ENCODE measurements at places on chromosomes 7 and 10.
A peak's percentile ranks its signal among the peaks of the same experiment; 100 is the strongest.

DNA sequence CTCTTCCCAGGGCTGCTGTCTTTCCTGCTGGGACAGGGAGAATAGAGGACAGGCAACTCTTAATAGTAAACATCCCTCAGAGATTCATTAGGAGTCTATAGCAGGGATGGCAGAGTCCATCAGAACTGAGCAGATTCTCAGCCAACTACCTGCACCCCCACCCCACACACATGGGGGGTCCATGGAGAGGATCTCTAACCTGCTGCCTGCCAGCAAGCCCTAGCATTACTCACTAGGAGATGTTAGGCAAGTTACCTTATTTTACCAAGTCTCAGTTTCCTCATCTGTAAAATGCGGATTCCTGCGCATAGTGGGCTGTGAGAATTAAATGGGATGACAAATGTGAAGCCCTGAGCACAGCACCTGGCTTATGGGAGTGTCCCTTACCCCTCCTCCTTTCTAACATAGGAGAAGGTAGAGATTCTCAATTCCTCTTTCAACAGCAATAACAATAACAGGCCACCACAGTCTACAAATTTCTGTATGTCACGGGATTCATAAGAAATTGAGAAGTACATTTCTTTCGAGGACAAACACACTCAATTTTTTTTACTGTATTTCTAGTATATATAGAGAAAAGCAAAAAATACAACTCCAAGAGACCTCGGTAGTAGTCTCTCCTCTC lies 23.8 kb upstream of the WDR11 start:
- no peak for DNase-seq

DNA sequence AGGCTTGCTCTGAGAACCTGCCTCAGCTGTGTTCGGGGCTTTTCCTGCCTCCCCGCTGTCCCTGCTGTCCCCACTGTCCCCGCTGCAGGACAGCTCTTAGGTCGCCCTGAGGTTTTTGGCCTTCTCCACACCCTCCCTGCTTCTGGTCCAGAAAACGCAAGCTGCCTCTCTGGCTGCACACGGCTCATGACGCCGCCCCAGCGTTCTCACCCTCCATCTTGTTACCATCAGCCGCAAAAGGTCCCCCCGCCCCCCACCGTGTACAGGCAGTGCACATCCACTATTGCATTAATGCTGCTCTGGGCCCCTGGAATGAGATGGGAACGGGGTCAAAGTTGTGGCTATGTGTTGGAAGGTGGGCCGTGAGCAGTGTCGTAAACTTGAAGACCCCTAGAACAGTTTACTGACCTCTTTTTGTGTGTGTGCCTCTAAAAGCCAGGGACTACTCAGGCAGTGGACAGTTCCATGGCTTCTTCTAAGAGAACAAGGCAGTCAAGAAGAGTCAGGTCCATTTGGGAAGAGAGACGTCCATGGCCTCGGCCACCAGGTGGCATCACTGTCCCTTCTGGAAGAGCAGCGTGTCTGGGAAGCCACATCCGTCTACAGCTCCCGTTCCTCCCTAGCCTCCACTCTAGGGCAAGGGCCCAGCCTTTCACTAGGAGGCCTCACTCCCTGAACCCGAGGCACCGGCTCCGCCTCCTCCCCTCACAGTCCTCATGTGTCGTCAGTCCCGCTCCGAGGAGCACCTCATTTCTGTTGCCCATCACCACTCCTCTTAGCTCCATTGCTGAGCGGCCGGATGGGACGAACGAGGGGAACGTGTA lies 38.5 kb upstream of the MKRN1 start:
- DNase-seq: peak; percentile 87

GRCh38 chr10:78309536-78310237 lies 276.0 kb downstream of the RPS24 start:
- DNase-seq: no peak

DNA sequence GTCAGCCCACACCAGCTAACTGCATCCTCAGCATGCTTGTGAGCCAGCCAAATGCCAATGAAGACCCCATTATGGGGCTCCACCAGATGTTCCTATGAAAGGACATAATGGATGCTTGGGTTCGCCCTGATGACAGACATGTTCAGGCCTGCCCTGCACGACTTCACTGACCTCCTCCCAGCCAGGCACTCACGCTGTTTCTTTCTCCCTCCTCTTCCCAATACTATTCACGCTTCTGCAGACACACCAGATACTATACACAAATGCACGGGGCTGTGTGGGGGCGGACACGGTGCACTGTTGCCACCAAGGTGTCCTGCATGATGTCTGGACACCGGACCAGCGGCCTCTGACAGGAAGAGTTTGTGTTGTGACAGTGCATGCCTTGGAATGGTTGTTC lies 284.2 kb downstream of the PRPF18 start:
- no peak for DNase-seq

DNA sequence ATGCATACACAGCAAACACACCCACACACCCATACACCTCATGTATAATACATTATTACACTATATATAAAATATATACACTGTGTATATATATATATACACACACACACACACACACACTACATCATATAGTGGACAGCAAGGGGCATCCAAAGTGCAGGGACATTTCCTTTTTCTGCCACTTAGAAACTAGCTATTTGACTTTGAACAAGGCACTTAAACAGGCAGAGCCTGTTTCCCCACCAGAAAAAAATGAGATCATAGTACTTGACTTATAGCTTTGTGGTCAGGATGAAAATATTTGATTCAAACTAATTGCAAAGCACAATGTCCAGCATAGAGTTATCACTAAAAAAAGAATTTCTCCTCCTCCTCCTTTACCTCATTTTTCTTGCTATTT lies 254.3 kb upstream of the NPVF start:
- DNase-seq: no peak

DNA sequence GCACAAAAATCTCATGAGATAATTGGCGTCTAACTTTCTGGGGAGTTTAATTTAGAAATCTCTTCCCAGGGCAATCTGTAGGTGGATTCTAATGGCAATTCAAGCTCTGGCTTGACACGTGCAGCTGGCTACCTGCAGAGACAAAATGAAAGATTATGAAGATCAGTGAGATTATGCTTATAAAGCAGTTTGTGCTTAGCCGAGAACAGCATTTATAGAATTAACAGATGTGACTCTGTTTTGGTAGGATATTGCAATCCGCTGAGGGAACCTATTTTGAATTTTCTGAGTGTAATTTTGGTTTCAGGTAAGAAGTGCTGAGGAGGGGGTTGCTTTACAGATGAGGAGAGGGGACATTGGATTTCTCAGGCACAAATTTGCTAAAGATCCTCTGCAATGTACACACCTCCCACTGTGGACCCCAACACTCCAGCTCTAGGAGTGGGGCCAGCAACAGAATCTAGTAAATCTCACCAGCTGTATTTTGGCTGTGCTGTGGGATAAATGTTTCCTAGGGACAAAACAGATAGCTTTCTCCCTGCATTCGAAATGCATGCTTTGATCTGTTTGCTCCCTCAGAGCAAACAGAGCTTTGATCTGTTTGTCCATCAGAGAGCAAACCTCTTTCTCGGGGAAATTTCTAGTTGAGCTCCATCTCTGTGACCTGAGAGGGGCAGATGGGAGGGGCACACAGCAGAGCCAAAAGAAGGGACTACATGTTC lies 7.4 kb downstream of the GJD4 start:
- no peak for DNase-seq

GRCh38 chr10:97567891-97568290 lies 4.7 kb upstream of the ANKRD2 start:
- DNase-seq: no peak

DNA sequence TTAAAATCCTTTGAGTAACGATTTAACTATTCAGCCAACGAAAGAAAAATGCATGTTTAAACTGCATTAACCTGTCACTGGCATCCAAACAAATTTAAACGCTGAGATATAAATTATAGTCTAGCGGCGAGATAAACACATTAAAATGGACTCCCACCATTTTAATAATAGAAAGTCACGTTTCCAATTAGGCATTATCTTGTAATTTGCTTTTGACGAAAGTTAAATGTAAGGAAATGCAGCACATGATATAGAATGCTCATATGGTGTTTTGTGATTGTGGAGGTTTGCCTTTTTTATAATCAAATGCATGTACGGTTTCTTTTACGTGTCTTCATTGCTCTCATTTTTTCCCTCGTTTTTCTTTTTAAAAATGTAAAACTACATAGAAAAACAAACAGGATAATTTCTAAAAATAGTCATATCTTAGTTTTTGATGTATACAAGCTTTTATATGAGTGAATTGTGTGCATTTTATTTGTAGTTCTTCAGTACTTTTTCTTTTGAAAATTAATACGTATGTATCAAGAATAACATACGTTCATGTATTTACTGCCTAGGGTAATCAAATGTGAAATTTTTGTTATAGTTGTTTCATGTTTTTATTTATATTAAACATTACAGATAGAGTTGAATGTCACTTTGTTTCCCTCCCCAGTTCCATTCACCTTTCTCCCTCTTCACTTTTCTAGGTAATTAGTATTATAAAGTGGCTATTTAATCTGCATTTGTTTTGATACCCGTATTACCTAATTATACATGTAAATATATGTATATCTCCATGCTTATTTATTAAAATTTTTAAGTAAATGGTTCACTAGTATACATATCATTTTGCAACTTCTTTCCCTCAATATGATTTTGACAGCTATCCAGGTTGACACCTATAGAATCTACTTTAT lies 1.1 kb upstream of the KLF14 start:
- DNase-seq: no peak

GRCh38 chr7:53812135-53812534 lies 730.0 kb upstream of the VSTM2A start:
- no peak for DNase-seq

DNA sequence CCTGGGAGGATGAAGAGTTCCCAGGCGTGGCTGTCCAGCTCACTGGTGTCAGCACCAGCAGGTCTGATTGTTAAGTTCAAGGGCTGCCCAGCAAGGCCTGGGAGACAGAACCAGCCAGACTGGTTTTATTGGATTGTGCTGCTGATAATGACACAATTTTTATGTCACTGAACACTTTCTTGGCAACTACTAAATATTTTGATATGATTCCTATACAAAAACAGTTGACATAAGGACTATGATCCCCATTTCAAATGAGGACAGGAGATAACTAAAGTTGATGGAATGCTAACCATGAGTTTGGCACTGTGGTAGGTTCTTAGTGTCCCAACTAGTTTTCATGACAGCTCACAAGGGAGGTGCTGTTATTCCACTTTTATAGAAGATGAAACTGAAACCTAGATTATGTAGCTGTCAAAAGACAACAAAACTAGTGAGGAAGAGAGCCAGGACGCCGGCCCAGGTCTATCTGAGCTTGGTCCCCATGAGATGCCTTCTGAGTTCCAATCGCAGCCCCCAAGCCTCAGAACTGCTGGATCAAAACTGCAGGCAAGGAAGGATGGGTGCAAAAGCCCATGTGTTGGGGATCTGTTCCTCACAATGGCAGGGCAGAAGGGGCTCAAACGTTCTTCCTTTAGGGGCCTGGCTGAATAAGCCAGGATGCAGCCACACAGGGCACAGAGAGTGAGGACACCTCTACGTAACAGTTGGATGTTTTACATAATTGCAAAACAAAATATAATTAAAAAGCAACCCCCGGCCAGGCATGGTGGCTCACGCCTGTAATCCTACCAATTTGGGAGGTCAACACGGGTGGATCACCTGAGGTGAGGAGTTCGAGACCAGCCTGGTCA lies 52.8 kb downstream of the COBL start:
- DNase-seq: no peak

- no peak for DNase-seq
These were observed 664.3 kb upstream of the CELF2 start for GRCh38 chr10:10353326-10353868.

DNA sequence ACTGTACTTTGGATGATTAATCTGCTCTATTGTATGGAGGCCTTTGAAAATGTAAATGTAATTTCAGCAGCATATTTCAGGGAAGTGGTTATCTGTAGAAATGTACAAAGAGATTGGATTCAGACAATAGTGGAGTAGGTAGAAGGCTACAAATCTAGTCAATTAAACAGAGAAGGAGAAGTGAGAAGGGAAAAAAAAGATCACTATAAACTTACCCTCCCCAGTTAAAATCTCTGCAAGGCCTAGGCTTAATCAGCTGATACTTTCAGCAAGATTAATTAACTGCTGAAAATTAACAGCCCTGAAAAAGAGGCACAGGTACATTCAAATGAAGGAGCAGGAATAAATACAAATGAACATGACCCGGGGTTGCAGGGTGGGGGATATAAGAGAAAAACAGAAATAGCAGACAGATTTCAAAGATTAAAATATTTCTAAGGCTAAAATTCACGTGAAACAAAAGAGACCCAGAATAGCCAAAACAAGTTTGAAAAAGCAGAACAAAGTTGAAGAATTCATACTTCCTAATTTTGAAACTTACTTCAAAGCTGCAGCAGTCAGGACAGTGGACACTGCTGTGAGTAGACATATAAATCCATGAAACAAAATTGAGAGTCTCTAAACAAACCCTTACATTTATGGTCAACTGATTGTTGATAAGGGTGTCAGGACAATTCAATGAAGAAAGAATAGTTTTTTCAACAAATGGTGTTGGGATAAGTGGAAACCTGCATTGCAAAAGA lies 96.0 kb downstream of the NRCAM start:
- DNase-seq: no peak

DNA sequence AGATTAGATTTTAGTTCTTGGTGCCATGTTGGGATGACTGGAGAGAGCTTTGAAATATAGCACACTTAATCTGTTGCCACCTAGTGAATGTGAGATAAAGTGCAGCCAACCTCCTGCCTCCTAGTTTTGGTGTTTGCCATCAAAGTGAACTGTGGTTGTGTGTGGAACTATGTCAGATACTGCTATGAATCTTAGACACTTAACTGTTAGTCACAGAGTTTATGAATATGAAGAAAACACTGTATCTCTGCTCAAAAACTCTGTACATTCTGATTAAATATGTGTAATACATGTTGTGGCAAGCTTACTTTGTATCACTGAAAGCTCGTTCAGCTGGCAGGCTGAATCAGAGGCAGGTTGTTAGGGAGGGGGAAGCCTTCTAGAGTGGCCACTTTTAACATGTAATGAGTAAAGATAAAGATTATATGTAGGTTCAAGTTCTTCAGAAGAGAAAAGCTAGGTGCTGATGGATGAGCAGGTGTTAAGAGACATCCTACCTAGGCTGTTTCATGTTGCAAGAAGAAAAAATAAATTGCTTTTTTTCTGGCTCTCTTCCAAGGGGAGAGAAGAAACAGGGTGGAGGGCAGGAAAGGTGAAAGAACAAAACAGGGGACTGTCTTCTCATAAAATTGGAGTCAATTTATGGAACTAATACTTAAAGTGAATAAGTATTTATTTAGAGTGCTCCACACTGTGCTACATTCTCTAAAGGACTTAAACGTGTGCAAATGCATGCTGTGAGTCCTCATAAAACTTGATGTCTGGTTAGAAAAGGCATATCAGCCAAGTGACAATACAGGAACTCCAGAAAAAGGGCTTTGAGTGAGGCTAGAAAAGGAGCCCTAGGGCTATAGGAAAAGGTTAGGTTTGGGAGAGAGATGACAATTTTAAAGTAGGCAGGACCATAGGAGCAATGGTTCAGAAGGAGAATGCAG lies 14.1 kb upstream of the LAMB1 start:
- no peak for DNase-seq

DNA sequence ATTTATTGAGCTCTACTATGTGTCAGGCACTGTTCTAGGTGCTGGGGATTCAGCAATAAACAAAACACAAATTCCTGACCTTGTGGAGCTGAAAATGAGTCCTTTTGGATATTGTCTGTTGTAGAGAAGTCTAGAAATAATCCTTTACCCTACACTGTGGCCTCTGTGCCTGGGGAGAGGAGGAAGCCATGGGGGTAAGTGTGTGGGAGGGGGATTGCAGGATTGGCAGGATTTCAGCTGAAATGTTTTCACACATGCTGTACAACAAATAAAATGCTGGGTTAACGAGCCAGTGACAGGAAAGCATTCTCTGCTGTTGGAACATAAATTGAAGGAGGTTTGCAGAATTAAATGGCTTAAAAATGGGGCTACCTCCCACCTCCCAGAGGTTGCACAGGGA lies 189.4 kb downstream of the FANK1 start:
- no peak for DNase-seq

Data from forelimb muscle (tissue), 1 donor.